ENCODE measurements at places on chromosomes 3 and 15.

DNA sequence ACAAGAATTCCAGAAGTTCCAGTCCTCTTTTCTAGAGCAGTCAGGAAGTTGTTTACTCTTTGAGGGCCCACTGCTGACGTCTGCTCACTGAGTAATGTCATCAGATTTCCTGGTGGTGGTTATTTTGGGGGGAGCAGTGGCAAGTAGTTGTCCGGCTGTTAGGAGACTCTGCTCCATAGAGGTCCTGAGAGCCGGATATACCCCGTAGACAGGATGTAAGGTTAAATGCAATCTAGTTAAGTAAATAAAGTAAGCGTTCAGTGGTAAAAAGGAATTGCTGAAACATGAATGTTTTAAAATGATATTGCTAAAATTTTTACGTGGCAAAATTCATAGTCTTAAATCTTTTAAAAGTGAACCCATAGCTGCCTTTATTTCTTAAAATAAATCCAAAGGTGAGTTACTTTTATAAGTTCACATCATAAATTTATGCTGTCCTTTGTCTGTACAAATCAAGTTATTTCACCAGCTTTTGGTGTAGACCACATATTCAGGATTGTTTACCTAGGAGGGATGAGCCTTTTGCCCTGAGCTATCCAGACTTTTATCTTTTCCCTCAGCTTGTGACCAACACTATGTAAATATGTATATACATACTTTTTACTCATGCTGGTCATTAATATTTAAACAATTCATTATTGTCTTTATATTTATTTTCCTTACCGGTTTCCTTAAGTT is 65.8 kb downstream of the PDE8A start:
- DNase-seq = no peak

- no peak for DNase-seq
Measured at GRCh38 chr3:115779011-115779410, 155.7 kb downstream of the GAP43 start.

GRCh38 chr3:195111319-195111705 is 159.6 kb downstream of the XXYLT1 start:
- no peak for DNase-seq

GRCh38 chr15:98856532-98856907 is 151.1 kb downstream of the PGPEP1L start:
- DNase-seq = no peak

DNA sequence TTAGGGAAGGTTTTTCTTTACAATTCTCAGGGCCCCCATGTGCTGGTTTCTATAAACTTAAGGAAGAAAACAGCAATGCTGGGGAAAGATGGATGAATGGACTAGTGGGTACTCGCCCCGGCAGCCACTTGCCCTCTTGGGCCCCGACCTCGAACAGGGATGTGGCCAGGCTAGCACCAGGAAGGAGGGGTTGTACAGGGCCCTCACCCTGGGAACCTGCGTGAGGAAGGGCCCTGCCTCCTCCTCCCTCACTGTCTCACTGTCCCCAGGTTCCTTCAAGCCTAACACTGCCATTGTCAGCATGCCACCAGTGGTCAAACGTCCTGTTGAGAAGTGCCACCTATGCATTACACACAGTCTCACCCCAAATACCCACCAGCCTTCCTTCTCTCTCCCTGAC is 9.1 kb downstream of the ADAMTS17 start:
- DNase-seq = no peak

DNA sequence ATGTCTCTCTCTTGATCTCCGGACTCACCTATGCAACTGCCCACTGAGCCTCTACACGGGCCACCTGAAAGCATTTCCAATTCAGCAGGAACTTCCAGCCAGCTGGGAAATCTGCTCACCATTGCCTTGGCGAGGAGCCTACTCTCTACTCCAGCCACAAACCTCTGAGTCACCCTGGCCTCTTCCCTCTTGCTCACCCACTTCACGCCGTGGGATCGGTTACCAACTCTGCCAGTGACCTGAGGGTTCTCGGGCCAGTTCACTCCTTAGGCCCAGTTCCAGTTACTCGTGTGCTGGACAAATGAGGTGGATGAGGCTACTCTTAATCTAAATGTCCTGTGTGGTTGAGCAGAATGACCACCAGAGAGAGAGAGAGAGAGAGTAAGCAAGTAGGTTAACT is 70.1 kb downstream of the CEMIP start:
- DNase-seq = no peak

DNA sequence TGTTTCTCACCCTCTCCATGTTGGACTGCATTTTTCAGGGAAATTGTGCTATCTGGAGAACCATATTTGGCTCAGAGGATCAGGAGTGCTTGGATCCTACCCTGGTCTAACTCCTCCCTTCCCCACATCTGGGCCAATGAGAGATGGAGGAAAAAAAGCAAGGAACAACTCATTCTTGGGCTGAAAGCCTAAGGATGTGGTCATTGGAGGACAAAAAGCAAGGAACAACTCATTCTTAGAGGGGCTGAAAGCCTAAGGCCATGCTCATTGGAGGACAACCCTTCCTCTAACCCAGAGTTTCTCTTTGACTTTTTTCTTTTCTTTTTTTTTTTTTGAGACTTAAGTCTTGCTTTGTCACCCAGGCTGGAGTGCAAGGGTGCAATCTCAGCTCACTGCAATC is 48.6 kb upstream of the CHRNB4 start:
- no peak for DNase-seq

DNA sequence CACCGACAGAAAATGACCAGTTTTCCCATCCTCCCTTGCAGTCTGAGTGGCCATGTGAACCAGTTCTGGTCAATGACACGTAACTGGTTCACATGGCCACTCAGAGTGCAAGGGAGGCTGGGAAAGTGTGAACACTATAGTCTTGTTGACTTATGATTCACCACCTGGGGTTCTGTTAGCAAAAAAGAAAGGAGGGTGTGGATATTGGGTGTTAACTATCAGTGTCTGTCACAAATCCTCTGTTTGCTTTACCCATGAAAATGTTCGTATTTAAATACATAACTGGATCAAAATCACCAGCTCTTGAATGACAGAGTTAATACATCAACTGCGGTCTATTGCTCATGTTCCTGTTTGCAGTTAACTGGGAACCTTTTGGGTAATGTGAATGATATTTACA is 92.3 kb downstream of the ADAMTSL3 start:
- no peak for DNase-seq

DNA sequence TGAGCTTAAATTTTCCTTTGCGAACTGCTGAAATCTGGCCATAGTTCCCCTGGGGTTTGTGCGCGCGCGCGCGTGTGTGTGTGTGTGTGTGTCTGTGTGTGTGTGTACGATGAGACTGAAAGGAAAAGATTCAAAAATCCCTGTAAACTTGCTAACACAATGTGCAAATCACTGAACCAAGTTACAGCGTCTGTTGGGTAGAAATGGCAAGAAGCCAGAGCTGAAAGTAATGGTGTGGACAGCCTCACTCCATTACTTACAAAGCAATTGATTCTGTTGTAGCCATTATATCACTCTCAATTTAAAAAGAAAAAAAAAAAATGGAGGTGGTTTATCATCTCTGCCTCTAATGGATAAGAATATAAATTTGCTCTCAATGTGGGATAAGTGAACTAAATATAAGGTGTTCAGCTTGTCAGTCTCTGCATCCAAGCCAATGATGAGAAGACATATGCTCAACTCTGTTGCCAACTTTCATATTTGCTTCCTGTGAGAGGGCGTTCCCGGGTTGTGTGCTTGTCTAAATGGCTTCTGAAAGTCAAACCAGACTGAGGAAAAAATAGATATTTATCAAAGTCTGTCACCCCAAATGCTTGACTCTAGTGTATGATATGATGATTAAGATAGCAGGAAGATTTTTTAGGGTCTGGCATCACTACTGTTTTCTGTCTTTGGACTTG is 422.2 kb downstream of the ZNF385D start:
- no peak for DNase-seq

DNA sequence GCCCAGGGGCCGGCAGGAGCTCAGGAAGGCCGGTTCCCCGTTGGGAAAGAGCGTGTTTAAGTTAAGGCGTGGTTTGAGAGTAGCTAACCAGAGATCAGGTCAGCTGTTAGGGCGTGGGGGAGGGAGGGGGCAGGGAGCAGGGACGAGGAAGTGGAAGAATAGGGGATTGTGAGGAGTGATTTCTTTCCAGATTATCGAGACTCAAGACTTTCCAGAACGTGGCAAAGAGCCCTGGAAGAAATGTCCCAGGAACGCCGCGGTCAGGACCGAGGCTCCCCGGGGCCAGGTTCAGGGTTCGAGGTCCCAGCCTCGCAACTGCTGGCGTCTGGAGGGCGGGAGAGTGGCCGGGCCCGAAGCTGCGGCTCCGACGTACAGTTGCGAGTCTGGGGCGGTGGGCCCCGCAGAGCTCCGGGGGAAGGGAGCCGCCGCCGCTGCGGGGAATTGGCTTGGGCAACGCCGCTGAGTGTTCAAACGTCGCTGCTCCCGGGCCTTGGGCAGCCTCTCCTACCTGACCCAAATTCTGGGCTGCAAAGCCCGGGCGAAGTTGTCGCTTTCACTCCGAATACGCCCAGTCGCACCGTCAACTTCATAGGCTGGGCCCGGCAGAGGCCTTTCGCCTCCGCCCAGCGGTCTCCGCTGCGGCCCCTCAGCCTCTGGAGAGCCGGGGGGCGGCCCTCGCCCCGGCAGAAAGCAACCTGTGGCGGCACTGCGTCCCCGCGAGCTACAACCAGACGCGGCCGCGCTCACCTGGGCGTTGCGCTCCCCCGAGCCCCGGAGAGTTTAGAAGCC is 9.5 kb downstream of the ISL2 start:
- no peak for DNase-seq

- no peak for DNase-seq
Measured at GRCh38 chr15:60744826-60745460, 266.0 kb upstream of the ICE2 start.

DNA sequence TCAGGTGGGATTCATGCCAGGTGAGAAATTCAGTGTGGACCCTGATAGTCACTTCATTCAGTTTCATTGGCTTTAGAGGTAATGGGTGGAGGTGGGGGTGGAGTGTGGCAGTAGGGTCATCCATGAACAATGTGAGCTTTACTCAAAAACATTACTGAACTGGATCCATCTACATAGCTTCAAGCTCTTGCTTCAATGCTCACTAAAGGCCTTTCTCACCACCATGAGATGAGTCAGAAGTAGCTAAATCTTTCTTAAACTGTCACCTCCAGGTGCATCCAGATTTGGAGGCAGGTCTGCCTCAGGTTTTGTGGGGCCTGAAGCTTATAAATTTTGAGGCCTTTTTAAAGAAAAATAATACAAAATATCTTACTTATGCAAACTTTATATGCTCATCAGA is 363.6 kb downstream of the CHST2 start:
- no peak for DNase-seq

DNA sequence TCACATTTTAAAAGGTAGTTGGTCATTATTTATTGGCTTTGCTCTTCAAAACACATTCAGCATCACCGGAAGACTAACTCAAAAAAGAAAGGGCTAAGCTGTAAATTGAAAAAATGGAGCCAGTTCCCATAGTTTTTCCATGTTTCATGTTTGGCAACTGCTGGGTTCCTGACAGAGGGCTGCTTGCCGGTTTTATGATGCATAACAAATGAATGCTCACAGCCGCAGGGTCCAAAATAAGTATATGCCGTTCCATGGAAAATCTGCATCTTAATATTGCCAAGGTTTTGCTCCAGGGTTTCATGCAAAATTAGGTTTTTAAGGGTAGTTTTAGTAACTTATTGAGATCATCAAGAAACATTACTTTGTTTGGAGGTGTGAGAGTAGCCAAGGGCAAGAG is 15.8 kb downstream of the SLC12A1 start:
- no peak for DNase-seq
